ENCODE measurements at places on chromosomes 1 and 21.

GRCh38 chr1:168553680-168554553, 10.1 kb upstream of the XCL2 start:
- DNase-seq = peak; percentile 21

- peak; percentile 85 for DNase-seq
These were observed 99.8 kb downstream of the INTS7 start for GRCh38 chr1:211935448-211935970.

- DNase-seq = no peak
These were observed 4.7 kb downstream of the PRDM16 start for GRCh38 chr1:3073489-3074296.

- DNase-seq = no peak
These were observed 23.2 kb upstream of the CHIT1 start for GRCh38 chr1:203252678-203253077.

DNA sequence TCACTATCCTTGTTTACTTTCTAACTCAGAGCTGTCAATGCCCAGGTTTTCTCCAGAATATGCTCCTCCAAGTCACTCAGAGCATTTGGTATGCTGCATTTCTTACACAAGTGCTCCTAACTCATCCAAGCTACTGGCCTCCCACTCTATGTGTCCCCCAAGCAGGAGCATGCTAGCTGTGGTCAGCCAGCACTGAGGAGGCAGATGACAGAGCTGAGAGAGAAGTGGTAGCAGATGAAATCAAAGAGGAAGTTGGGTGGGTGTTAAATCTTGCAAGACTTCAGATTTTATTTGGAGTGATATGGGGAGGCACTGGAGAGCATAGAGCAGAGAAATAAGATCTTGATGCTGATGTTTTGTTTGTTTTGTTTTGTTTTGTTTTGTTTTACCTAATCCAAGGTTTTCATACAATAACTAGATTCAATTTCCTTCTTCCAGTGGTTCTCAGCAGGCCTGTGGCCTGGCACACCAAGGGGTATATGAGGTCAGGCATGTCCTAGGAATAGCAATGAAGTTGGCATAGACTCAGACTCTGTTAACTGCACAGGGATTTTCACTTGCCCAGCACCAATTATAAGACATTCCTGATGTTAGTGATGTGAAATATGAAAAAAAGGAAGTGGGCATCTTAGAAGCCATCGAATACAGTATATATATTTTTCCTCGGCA, 3.1 kb upstream of the PGBD5 start:
- no peak for DNase-seq

GRCh38 chr1:241722947-241723346, 70.9 kb downstream of the WDR64 start:
- no peak for DNase-seq

DNA sequence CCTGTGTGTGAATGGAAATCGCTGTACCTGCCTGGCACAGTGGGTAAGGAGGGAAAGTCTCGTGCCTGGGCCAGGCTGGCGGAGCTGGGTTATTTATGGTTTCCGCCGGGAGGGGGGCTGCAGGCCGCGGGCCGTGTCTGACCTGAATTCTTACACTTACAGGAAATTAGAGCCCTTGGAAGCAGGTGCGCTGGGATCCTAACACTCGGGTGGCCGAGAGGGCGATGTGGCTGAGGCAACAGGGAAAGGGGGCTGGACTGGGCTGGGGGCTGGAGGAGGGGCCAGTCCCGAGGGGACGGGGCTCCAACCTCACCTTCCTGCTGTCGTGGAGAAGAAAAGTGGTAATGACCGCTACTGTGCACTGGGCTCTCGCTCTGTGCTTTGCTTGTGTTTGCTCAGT, 109.4 kb upstream of the WNT4 start:
- no peak for DNase-seq

DNA sequence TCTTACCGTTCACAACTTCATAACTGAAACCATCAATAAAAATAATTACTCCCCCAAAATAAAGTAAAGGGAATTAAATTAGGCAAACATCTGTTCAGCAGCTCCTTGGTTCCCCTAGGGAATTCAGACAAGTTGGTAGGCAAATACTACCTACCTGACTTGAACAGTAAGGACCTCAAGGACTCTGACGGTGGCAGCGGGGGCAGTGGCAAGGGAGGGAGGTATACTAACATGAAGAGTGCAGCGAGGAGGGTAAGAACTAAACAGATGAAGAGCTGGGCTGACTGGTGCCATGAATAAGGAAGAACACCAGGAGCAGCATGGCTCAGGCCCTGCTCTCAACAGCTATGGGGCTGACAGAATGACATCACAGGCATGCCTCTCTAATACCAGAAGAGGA, 33.1 kb downstream of the MTOR start:
- no peak for DNase-seq

GRCh38 chr1:230728710-230729392, 14.9 kb upstream of the AGT start:
- DNase-seq = no peak

DNA sequence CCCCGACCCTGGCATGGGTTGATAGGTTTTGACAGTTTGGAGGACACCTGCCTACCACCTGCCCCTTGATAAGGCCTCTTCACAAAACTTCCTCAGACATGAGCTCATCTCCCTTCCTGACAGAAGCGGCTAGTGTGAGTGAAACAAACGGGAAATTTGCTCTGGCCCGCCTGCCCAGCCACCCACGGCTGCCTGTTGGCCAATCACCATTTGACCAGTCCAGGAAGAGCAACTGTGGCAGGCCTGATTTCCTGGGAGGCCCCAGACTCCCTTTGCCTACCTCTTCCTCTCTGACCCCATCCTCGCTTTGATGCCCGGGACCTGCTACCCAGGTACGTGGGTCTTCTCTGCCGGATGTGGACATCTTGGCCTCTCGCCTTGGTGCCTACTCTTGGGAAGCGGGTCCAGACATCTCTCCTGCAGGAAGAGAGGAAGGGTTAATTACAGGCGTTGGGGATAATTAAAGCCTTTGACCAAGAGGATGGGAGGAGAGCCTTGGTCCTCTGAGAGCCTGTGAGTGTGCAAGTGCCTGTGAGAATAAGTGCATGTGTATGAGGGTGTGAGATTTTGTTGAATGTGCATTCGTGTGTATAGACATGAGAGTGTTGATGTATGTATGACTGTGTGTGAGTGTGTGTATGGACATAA, 1.1 kb upstream of the EPHA2 start:
- DNase-seq = no peak

All from GM10248 (cell line).